MV-4-11 (cell line): ENCODE measurements at places on chromosomes 1 and 21.

DNA sequence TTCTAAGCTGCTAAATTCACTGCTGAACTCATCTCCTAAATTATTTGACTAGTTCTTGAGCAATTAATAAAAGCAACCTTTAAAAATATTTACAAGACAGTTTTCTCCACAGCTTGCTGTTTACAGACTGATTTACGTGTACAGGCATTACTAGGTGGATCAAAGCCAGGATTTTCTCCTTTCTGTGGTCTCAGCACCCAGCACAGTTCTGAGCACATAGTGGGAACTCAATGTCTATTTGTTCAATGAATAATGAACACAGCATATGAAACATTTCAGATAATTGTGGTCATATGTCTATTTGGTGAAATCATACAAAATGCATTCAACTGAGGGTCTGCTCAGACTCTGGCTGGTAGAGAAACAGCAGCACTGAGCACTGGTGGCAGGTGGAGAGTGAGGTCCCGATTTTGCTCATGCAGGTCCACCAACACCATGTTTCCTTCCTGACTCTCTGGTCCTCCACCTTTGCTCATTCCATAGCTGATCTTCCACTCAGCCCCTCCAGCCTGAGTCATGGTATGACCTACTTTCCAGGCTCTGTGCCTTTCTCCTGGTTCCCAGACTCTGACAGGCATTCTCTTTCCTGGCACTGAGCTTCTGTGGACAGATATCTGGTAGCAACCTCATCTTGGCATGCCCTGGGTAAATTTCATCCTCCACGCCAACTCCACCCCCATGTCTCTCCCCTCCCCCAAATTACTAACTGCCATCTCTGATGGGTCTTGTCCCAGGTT is 311.3 kb downstream of the TGFB2 start:
- no peak for DNase-seq

- no peak for DNase-seq
Measured at GRCh38 chr1:18337757-18338156, 143.0 kb upstream of the KLHDC7A start.

GRCh38 chr1:19435181-19435580 is 50.2 kb downstream of the CAPZB start:
- peak; percentile 91 for DNase-seq

DNA sequence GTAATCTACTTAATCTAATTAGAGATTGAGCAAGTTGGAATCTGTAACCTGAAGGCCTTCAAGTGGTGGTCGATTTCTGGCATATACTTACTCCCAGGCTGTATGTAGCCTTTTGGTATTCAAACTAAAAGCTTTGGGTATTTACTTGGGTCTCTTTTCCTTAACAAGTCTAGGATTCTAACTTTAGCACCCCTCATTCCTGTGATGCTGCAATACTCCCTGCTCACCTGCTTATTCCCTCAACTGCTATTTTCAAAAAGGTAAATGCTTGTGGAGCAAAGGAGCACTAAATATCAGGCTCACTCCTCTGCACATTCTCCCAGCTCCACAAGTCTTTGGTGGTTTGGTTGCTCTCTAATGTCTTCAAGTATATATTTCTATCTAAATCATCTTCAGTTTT is 68.0 kb upstream of the CYYR1 start:
- no peak for DNase-seq

- no peak for DNase-seq
Measured at GRCh38 chr1:200299571-200299970, 110.3 kb downstream of the ZNF281 start.

- peak; percentile 9 for DNase-seq
Measured at GRCh38 chr1:20125100-20125499, 5.8 kb upstream of the PLA2G2D start.

GRCh38 chr1:234598974-234599616 is 10.9 kb downstream of the IRF2BP2 start:
- peak; percentile 89 for DNase-seq

DNA sequence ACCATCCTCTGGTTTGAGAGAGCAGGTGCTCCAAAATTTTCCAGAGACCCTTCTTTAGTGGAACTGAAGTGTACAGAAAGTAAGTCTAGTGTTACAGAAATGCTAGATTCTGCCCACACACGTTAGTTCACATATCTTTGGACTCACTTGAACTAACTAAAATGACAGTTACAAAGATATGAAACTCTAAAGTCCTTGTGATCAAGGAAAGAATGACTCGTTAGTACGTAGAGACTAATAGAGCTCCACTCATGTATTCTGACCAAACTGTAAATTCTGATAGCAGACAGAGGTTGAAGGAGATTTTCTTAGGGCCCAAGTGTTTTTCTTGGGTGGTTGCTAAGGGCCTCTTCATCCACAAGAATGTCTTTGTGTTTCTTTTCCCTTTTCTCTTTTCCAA is 491.5 kb upstream of the B3GALT2 start:
- no peak for DNase-seq
